CD4-positive, alpha-beta T cell treated with Interleukin-12 subunit alpha and Interleukin-12 subunit beta, for 1 hour (primary cell): ENCODE measurements at places on chromosomes 5 and 9.

- no peak for DNase-seq
Measured at GRCh38 chr9:132784286-132784830, 93.7 kb downstream of the AK8 start.

GRCh38 chr5:72599519-72600370 is 92.5 kb upstream of the ZNF366 start:
- DNase-seq, result no peak

- DNase-seq, result no peak
Measured at GRCh38 chr9:88923092-88923491, 68.2 kb upstream of the S1PR3 start.

GRCh38 chr9:117718085-117718484 is 13.9 kb downstream of the TLR4 start:
- DNase-seq, result peak; percentile 22

- DNase-seq, result no peak
Measured at GRCh38 chr5:979100-979817, 29.3 kb upstream of the NKD2 start.

- DNase-seq, result no peak
Measured at GRCh38 chr9:32399110-32399815, 14.8 kb downstream of the ACO1 start.

- DNase-seq, result no peak
Measured at GRCh38 chr9:123119566-123119965, 86.1 kb downstream of the GPR21 start.

DNA sequence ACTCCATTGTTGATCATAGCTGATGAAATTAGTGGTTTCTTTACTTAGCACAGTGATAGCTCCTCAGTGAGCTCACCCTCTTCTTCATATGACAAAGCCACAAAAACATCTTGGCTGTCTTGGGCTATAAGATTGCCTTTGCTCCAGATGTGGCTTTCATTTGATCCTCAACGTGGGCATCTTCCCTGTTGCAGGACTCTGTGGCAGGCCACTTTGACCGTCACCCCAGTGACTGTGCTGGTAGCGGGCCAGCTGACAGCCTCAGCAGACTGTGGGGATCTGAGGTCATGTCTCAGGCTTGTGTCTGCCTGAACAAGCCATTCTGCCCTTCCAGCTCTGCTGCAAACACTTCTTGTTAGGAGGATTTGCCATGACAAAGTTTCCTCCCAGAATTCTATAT is 422.2 kb downstream of the NR2F1-AS1 start:
- DNase-seq, result no peak

- DNase-seq, result no peak
Measured at GRCh38 chr5:9513827-9514226, 32.0 kb downstream of the SEMA5A start.

- DNase-seq, result no peak
Measured at GRCh38 chr5:124176692-124177091, 569.7 kb downstream of the ZNF608 start.

DNA sequence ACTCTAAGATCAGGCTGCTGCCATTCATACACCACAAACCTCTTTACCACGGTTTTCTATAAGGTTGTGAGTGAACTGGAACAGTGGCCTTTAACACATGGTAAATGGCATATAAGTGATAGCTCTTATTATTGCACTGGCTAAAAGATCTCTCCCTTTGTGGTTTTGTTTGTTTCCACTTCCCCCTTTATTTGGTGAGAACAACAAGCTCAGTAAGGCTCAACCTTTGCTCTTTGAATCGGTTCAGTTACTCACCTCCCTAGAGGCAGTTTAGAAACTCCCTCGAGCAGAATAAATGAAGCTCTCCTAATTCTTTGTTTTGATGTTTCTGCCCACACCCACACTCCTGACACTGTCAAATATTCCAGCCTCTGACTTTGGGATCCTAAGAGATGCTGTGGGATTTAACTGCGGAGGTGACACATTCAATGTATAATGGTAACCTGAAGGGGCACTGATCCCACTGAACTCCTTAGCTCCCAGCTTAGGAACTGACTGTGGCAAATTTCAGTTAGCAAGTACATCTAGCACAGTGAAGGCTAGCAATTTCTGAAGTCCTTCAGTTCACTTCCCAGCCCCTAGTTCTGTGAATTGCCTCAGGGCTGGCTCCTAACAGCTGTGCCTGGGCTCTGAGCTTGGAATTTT is 22.5 kb upstream of the RAD23B start:
- DNase-seq, result no peak

GRCh38 chr9:13587571-13587970 is 308.1 kb upstream of the MPDZ start:
- DNase-seq, result no peak

DNA sequence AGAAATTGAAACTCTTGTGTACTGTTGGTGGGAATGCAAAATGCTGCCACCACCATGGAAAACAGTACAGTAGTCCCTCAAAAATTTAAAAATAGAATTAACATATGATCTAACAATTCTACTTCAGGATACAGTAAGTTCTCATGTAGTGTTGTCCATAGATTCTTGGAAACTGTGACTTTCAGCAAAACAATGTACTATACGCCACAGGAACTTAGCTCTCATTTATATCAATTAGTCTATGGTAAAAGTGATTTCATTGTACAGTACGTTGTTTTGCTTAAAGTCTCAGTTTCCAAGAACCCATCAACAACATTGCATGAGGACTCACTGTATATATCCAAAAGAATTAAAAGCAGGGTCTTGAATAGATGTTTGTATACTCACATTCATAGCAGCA is 233.5 kb upstream of the GAS1 start:
- no peak for DNase-seq

- DNase-seq, result no peak
Measured at GRCh38 chr9:22976454-22976853, 529.8 kb downstream of the DMRTA1 start.

DNA sequence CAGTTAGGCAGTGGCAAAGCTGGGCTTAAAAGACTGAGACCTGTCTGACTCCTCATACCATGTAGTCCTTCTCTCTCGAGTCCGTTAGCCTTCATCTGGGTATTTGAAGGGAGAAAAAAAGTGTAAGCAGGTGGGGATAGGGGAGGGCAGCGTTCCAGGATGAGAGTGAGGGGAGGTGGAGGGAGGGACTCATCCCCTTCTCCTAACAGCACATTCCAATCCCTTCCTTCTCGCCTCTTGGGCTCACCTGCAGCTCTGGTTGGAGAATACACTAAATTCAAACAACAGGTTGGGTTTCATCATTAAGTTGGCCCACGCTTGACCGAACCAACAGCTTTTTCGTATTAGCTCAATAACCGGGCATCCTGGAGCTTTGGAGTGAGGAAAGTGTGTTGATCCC is 3.6 kb downstream of the NEURL1B start:
- DNase-seq, result no peak

- DNase-seq, result no peak
Measured at GRCh38 chr5:137199966-137200365, 299.2 kb downstream of the SPOCK1 start.

DNA sequence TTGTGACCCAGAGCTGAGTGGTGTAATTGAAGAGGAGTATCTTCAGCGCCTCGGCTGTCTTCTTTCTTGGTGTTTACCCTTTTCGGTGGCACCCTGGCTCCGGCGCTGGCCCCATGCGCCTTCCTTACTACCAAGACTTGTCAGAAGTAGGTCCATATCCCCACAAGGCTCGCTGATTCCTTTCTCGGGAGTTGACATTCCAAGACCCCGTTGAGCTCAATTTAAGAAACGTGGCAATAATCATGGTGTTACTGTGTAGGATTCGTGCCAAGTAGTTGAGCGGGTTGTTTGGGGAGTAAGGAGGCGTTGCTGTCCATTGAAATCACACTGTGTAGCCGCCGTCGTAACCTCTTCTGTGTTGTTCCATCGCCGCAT is 795 bp downstream of the NDUFAF2 start:
- peak; percentile 10 for DNase-seq

GRCh38 chr9:96491079-96491879 is 41.3 kb downstream of the HABP4 start:
- DNase-seq, result no peak

- no peak for DNase-seq
Measured at GRCh38 chr5:35117967-35118366, 70.2 kb upstream of the AGXT2 start.

DNA sequence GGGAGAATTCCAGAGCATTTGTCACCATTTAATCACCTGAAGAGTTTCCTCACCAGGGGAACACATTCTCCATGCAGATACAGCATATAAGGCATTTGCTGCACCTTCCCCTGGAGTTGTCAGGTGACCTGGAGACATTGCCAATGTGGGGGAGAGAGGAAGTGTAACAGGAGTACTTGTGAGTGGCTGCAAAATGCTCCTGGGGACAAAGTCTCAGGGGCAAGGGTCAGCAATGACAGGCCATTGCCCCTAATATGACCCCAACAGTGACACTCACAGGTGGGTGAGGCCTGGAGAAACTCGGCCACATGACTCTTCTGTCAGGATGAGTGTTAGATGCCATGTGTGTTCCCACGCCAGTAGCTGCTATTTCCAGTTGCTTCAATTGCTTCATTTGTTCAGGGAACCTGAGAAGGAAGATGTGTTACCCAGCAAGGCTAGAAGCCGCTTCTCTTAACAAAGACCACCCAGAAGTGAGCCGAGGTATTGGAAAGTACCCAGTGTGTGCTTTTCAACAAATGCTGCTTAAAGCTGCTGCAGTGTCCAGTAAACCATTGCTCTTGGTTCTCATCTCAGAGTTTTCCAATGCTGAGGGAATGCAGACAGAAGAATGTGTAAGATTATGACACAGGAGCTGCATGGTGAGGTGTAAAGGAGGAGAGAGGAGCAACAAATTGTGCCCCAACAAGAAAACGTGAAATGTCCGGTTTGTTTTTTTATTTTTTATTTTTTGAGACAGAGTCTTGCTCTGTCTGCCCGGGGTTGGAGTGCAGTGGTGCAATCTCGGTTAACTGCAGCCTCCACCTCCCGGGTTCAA is 128.2 kb upstream of the SLC44A1 start:
- DNase-seq, result no peak

GRCh38 chr9:134514503-134514902 is 127.1 kb upstream of the COL5A1 start:
- DNase-seq, result no peak

DNA sequence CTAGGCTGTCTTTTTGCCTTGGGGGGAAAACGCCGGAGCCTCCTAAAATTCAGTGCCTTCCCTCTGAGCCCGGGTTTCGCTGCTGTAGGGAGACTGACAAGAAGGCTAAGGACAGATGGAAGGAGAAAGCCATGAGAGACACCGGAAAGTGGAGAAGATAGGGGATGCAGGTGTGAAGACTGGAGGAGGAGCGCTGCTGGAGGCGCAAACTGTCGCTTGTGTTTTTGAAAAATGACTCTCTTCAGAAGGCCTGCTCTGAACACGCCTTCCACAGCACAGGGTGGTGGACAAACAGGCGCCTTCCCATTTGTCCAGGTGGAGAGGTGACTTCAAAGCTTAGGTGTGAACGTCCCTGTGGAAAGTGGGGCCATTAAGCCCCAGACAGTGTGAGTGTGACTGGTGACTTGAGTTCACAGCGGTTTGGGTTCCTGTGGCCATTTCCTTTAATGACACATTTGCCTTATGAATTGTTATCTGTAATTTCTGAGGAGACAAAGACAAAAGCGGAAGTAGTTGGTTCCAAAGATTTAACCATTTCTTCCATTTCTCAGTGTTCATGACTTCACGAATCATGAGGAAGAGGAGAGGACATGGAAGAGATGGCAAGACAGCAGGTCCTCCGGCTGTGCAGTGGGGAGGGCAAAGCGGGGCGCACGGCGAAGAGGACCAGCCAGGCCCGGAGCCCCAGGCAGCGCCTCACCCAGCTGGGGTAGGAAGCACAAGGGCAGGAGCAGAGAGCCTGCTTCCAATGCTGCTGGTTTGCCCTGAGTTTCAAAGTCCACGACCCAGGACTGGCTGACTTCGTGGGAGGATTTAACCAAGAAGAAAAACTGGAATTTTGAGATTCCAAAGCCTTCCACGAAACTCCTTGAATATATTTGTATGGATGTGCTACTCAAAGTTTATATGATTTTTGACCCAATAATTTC is 27.8 kb upstream of the SEMA4D start:
- DNase-seq, result no peak

DNA sequence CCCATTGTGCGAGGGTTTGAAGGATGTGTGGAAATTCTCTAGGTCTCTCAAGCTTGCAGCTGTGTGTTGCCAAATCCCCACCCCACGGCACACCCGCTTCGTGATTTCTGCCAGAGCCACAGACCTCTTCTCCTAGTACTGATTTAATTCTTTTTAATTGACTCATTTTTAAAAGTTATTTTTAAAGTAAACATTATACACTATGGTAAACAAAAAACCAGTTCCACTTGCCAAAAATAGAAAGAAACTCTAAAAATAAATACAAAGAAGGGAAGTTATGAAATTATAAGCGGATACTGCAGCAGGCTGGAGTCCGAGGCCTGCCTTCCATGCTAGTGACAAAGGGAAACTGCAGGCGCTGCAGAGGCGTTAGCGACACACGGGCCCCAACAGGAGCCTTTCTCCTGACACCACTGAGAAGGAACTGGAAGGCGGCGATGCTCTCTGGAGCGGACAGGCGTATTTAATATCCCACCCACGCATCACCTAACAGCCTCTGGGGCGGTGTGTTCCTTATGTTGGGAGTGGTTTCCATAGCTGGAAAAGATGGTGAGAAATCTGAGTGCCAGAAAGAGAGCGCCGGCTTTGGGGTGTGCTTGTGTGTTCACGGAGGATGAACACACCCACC is 122.5 kb downstream of the COL23A1 start:
- no peak for DNase-seq

- no peak for DNase-seq
Measured at GRCh38 chr5:110027527-110028322, 338.0 kb downstream of the MAN2A1 start.

GRCh38 chr5:167752936-167753335 is 538.5 kb upstream of the WWC1 start:
- no peak for DNase-seq

DNA sequence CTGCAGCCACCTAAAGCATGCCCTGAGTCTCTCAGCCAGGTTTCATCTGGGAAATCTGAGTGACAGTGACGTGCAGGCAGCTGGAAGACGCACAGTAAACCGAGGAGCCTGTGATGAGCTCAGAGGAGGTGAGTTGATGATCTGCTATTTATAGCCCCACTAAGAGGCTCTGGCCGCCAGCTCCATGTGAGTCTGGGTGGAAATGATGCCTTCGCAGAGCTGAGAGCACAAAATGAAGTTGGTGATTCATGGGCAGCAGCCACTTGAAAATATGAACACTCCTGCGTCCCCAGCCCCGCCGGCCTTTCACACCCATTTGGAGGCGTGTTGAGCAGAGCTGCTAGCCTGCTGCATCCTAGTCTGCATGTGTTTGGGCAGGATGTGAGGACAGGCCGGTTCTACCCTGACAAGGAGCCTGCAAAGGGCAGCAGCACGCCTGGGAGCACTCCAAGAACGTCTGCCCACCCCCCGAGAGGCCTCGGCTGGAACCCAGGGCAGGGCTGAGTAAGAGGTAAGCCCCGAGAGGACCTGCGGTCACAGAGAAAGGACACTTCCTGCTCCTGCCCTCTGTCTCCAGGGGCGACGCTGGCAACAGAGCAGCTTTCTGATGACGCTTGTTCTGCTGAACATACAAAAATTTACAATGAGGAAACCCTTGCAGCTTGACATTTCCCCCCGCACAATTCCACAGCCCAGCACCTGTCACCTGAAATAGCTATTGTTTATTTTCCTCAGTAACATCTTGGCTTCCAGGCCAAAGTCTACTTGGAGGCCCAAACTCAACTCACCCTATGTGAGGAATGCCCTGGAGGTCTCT is 25.1 kb upstream of the CDKN2AIPNL start:
- peak; percentile 67 for DNase-seq
